Left ventricle myocardium superior (tissue), 1 donor: ENCODE measurements at places on chromosomes 5 and 9.

- DNase-seq = no peak
Observed at GRCh38 chr5:133106761-133107572, 55.2 kb downstream of the HSPA4 start.

GRCh38 chr5:159884917-159885620, 31.2 kb upstream of the ADRA1B start:
- no peak for DNase-seq

- DNase-seq = no peak
Observed at GRCh38 chr5:132229236-132229635, 1.6 kb upstream of the P4HA2 start.

DNA sequence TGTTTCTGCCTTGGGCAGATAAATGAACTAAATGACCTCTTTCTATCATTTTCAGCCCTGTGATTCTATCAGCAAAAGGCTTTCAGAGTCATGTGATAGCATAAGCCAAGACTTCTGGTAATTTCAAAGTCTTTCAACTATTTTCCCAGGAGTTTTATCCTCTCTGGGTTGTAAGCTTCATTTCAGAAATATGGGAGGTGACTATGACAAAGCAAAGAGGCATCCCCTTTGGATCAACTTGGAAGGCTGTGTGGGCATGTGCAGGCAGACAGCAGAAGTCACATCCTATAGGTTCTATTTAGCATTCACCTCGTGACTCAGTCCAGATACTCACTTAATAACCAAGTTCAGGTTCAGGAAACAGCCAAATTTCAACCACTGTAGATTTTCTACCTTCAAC, 149.0 kb upstream of the FST start:
- DNase-seq = no peak

DNA sequence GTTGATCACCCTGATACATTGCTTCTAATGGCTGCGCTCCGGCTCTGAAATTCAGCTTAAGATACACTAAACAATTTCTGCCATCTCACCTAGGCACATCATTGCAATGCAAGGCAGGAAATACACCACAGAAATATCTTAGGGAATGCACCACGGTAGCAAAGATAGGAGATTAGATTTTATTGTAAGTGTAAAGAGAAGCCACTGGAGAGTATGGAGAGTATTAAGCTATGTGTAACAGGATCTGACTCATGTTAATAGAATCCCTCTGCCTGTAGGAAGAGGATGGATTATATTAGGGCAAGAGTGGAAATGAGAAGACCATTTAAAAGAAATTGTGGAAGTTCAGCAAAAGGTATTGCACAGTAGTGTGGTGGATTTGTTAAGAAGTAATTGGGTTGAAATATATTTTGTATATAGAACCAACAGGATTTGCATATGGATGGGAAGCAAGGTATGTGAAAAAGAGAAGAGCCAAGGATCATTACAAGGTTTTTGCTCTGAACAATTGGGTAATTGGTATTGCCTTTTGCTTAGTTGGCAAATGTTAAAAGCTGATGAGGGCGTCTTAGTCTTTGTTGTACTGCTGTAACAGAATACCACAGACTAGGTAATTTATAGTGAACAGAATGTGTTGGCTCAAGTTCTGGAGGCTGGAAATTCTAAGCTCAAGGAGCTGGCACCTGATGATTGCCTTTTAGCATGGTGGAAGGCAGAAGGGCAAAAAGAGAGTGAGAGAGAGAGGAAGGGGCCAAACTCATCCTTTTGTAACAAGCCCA, 636.1 kb downstream of the PSAT1 start:
- DNase-seq = no peak

GRCh38 chr9:127279717-127280285, 15.2 kb downstream of the GARNL3 start:
- no peak for DNase-seq

GRCh38 chr5:111930905-111931461, 174.0 kb upstream of the NREP start:
- DNase-seq = no peak

GRCh38 chr9:111483858-111484571, at the start of gene ECPAS:
Gene ECPAS (minus strand): TSS chr9:111484383. CDS start chr9:111472918, 11,465 bp downstream.
- DNase-seq = peak; percentile 86

GRCh38 chr5:8628521-8628920, 759.6 kb downstream of the MTRR start:
- DNase-seq = no peak

DNA sequence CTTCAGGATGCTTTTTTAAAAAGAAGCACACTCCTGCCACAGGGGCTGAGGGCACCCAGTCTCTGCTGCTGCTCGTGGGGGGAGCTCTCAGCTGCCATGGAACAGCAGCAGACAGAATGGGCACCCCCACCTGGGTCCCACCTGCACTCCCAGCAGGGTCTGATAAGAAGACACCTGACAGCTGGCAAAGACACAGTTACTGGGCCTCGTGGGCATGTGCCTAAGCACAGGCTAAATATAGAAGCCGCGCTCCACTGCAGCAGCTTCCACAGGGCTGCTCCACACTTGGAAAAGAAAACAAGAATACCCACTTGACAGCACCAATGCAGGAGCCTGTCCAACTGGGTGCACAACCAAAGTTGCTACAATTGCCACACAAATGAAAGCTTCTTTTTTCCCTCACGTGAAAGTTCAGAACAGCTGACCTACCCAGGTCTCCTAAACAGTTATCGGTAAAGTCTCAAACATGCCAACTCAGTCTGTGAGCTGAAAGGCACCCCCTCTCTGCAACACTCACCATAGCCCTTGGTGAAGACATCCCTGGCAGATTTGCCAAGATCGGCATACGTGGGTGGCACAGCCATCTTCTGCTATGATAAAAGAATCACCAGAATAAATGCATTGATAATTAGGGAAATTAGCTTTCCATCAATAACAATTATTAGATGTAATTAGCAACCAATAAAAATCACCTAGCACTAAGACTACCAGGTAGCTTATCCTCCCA, 12.2 kb downstream of the VDAC1 start:
- DNase-seq = peak; percentile 73

DNA sequence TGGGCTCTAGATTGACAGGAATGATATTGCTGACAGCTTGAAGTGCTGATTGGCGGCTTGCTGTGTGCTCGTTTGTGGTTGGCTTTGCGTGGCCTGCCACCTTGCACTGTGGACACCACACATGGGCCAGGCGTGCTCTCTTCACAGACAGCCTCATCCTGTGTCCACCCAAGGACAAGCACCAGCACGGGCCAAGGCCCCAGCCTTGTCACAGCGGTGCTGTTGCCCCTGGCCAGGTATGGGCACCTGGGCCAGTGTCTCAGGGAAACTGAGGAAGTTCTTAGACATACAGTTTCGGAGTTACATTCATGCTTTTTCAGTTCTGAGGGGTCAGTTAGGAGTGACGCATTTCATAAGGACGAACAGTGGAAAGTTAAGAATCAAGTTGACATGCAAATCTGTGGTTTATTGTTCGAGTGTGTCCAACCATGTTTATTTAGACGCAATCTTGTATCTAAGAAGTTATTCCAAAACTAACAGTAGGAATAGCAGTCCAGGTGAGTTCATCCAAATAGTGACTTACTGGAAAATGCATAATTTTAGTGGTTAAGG, 125.9 kb downstream of the EHMT1 start:
- peak; percentile 52 for DNase-seq
